ENCODE measurements at places on chromosomes 3 and 15. TPM values are rescaled to one million over a fixed set of nuclear protein-coding genes. Genes with fewer than 3 reads are reported as not detected.

Gene SYNPR
- total RNA-seq, result not detected

Gene HHLA2
- total RNA-seq, result under 0.01 TPM

Gene ARHGAP11A
- total RNA-seq, result 8.0 TPM

Gene WDR5B
- 4.8 TPM for total RNA-seq

Gene ARRDC4
- 3.1 TPM for total RNA-seq

Gene HACD2
- 39.4 TPM for total RNA-seq

Gene MKRN3
- 0.88 TPM for total RNA-seq

Gene STRIT1
- not detected for total RNA-seq

- DNase-seq, result no peak
These were observed 253.3 kb upstream of the LYSMD4 start for GRCh38 chr15:99986297-99987118.

GRCh38 chr3:37257581-37257980 lies 83.2 kb upstream of the LRRFIP2 start:
- peak; percentile 52 for DNase-seq

DNA sequence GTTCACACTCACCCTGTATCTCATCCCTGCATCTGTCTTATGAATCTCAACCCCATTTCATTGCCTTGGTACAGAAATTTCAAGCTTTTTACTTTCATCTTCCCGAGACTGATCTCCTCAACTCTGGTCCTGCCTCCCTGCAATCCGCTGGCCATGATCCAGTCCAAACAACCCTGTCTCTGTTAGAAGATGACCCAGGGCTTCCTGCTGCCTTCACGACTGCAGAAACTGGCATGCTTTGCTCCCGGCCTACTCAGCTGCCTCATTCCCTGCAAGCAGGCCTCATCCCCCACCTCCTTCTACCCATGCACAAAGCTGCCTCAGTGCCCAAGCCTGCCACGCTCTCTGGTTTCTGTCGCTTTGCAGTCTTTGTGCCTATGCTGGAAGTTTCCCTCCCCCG lies 12.4 kb downstream of the HES1 start:
- peak; percentile 73 for DNase-seq

- peak; percentile 53 for DNase-seq
These were observed 10.2 kb upstream of the MAPK6 start for GRCh38 chr15:52008698-52009434.

DNA sequence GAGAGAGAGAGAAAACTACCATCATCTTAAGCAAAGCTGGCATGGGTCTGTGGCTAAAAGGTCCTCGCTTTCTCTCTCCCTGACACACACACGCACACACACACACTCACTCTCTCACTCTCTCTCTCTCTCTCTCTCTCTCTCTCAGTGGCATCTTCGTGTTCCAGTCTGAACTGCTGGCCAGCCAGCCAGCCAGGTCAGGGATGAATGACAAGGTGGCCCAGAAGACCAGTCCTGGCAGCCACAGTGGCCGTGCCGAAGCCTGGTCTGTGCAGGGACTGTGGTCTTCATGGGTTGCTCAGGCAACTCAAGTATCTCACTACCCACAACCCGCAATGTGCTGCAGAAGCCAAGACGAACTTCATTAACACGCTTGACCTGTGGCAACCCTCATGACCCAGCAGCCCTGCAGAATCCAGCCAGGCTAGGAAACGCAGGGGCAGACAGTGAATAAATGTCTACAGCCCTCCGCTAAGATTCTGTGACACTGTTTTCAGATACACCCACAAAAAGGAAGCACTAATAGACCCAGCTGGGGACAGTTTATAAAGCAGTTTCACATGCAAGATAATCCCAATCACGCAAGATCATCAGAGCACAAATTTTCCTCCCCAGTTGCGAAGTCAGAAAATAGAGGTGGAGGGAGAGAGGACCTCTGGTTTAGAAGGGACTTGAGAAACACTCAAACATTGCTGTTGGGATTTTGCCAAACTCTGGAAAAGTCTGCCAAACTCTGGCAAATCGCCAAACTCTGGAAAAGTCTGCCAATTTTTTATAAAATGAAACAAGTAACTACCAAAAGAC lies 66.4 kb downstream of the XXYLT1 start:
- DNase-seq, result peak; percentile 84
